ENCODE measurements at places on chromosomes 13 and 19.

GRCh38 chr13:105342281-105342820, 1193.1 kb downstream of the EFNB2 start:
- no peaks in the 10 kb centered on the region for H3K36me3 ChIP-seq
- H3K4me3 ChIP-seq = no peak overlapping the region
- DNase-seq = no peak

DNA sequence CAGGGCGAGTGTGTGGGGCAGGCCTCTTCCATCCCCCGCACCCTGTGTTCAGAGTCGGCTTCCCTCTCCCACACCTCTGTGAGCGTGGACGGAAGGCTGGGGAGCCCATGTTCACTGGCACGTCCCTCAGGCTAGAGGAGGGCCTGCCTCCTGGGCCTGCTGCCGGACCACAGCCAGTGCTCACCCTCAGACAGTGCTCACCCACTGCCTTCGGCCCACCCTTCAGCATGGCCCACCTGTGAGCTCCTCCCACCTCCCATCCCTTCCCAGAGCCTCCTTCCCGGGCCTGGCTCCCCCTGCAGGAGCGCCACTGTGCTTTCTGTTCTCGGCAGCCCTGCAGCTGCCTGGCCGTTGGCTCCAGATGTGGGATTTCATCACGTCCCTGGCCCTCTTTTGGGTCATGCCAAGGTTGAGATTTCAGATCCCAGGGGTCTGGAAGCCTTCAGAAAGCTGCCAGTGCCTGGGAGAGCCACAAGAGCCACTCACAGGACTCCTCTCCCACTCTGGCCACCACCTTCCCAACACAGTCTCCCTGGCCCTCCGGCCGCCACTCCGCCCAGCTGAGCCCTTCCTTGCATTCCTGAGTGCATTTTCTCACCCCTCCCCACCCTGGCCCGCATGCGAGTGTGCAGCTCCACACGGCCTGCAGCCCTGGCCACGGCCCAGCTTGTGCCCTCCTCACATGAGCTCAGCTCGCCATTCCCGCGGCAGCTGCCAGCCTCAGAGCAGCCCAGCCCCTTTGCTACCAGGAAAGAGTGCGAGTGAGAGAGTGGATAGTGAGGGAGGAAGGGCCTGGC, 25.3 kb downstream of the CAPN12 start:
- no peak for DNase-seq
- no peak overlapping the region for H3K4me3 ChIP-seq
- peaks cover 20% of the 10 kb centered on the region for H3K36me3 ChIP-seq
- no peak overlapping the region for H3K27ac ChIP-seq
- H3K27me3 ChIP-seq = no peaks in the 10 kb centered on the region
- no peaks in the 10 kb centered on the region for H3K4me1 ChIP-seq

GRCh38 chr13:50125304-50125553, 110.0 kb downstream of the KCNRG start:
- H3K27me3 ChIP-seq = peaks cover 14% of the 10 kb centered on the region
- H3K4me1 ChIP-seq = peaks cover 8% of the 10 kb centered on the region
- peak overlapping the region; percentile 91 for H3K4me3 ChIP-seq

GRCh38 chr13:33150662-33151061, 134.4 kb downstream of the KL start:
- H3K36me3 ChIP-seq = no peaks in the 10 kb centered on the region
- DNase-seq = no peak
- H3K27me3 ChIP-seq = no peaks in the 10 kb centered on the region
- no peak overlapping the region for H3K27ac ChIP-seq
- H3K4me1 ChIP-seq = peaks cover 31% of the 10 kb centered on the region
- no peak overlapping the region for H3K4me3 ChIP-seq

DNA sequence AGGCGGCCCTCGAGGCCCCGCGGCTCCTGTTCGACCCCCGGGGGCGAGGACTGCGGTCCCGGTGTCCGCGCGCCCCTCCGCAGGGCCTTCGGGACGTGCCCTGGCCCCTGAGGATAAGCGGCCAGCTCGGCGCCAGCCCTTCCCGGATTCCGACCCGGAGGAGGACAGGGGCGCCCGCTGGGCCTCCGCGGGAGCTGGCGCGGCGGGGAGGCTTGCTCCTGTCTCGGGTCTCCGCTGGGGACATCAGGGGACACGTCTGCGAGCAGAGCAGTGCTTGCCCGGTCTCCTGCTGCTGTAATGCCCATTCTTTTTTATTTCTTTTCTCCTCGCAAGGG, 829 bp downstream of the B3GLCT start:
- peak; percentile 55 for DNase-seq
- peaks cover 15% of the 10 kb centered on the region for H3K4me1 ChIP-seq
- peak overlapping the region; percentile 83 for H3K4me3 ChIP-seq
- peak overlapping the region; percentile 83 for H3K27ac ChIP-seq

GRCh38 chr19:6276447-6276846, 3.3 kb downstream of the MLLT1 start:
- no peaks in the 10 kb centered on the region for H3K36me3 ChIP-seq
- H3K4me3 ChIP-seq = no peak overlapping the region
- H3K4me1 ChIP-seq = peaks cover 73% of the 10 kb centered on the region
- peak overlapping the region; percentile 58 for H3K27ac ChIP-seq

- DNase-seq = no peak
- no peaks in the 10 kb centered on the region for H3K4me1 ChIP-seq
- no peak overlapping the region for H3K27ac ChIP-seq
Measured at GRCh38 chr13:24036115-24036514, 124.4 kb upstream of the SPATA13 start.

DNA sequence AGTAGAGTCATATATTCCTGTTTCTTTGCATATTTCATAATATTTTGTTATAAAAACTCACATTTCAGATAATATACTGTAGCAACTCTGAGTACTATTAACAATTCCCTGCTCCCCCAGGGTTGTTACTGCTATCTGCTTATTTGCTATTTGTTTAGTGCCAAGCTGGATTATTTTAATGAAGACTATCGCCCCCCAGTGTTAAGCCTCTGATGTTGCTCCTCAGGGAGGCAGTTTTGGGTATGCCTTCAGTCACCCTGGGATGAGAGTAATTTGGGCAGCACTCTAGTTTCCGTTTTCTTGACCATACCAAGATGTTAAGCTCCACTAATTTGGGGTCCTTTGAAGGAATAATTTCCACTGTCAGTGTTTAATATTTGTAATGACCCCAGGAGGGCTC, 46.0 kb downstream of the MICU2 start:
- H3K27ac ChIP-seq = no peak overlapping the region
- H3K4me3 ChIP-seq = no peak overlapping the region
- no peaks in the 10 kb centered on the region for H3K4me1 ChIP-seq

DNA sequence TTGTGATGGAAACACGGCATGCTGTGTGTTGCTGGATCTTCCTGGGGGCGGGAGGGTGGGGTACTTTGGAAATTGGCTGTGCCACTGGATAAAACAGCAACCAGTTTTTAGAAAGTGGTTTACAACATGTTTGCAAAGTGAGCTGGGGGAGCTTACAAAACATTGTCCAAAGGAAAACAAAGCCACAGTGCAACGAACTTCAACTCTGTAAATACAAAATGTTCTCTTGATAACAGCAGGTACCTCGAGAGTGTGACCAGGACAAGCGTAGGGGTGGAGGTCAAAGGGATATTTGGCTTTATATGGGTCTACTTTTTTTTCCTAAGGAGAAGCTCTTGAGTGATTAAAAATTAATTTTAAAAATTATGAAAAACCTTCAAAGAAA, 2.5 kb downstream of the IGSF23 start:
- H3K4me1 ChIP-seq = no peaks in the 10 kb centered on the region
- DNase-seq = no peak
- H3K27me3 ChIP-seq = no peaks in the 10 kb centered on the region

- no peaks in the 10 kb centered on the region for H3K27me3 ChIP-seq
- no peak for DNase-seq
- no peak overlapping the region for H3K4me3 ChIP-seq
- no peak overlapping the region for H3K27ac ChIP-seq
- H3K4me1 ChIP-seq = peaks cover 4% of the 10 kb centered on the region
- H3K36me3 ChIP-seq = no peaks in the 10 kb centered on the region
Measured at GRCh38 chr13:76828316-76828741, 57.9 kb downstream of the KCTD12 start.

- H3K4me3 ChIP-seq = no peak overlapping the region
- peaks cover 6% of the 10 kb centered on the region for H3K4me1 ChIP-seq
- H3K27me3 ChIP-seq = no peaks in the 10 kb centered on the region
- no peaks in the 10 kb centered on the region for H3K36me3 ChIP-seq
Measured at GRCh38 chr13:100549316-100549715, 39.3 kb downstream of the GGACT start.

GRCh38 chr19:11166281-11167142, 10.9 kb upstream of the SPC24 start:
- H3K4me3 ChIP-seq = no peak overlapping the region
- no peak overlapping the region for H3K27ac ChIP-seq
- no peak for DNase-seq
- no peaks in the 10 kb centered on the region for H3K27me3 ChIP-seq
- peaks cover 7% of the 10 kb centered on the region for H3K36me3 ChIP-seq
- peaks cover 27% of the 10 kb centered on the region for H3K4me1 ChIP-seq

GRCh38 chr13:79905018-79905417, 424.1 kb downstream of the NDFIP2 start:
- H3K4me3 ChIP-seq = no peak overlapping the region
- H3K27me3 ChIP-seq = no peaks in the 10 kb centered on the region
- H3K27ac ChIP-seq = no peak overlapping the region
- H3K36me3 ChIP-seq = no peaks in the 10 kb centered on the region

GRCh38 chr13:36345438-36346221, 564 bp downstream of the SPART start:
- H3K27me3 ChIP-seq = no peaks in the 10 kb centered on the region
- peaks cover 14% of the 10 kb centered on the region for H3K4me1 ChIP-seq
- peak; percentile 87 for DNase-seq

- no peaks in the 10 kb centered on the region for H3K27me3 ChIP-seq
- no peaks in the 10 kb centered on the region for H3K36me3 ChIP-seq
- no peaks in the 10 kb centered on the region for H3K4me1 ChIP-seq
- H3K4me3 ChIP-seq = no peak overlapping the region
- DNase-seq = no peak
Measured at GRCh38 chr19:47398707-47399597, 20.4 kb downstream of the MEIS3 start.

DNA sequence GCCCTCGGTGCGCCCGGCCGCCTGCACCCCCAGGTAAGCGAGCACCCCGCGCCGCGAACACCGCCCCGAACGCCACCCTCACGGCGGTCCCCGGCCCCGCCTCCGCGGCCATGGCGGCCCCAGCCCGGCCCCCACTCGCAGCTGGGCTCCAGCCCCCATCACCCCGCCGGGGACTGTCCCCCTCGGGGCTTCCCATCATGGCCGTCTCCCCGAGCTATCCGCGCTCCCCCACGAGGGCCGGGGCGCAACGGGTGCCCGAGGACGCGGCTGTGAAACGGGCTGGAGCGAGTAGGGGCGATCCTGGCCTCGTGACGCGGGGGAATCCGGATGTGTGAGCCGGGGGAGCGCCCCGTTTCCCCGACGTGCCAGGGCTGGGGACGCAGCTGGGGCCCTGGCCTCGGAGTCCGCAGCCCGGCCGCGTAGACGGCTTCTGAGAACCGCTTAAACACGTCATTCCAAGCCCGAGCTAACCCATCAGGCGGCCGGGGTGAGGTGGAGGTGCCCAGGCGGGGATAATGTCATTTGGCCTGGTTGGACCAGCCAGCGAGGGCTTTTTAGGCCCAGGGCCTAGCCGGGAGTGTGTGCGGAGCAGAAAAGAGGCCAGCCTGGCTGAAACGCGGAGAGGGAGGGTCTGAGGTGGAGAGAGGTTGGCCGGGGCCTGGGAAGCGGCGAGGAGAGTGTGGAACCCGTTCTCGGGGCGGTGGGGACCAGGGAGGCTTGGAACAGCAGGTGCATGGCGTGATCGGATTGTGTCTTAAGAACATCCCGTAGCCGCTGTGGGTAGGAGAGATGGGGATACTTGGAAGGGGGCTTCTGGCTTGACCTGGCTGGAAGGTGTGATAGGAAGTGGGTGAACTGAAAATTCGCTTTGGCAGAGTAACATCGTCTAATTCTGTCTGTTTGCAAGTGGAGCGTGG, 550 bp downstream of the CERS4 start:
- H3K36me3 ChIP-seq = no peaks in the 10 kb centered on the region
- peak overlapping the region; percentile 53 for H3K4me3 ChIP-seq
- no peak overlapping the region for H3K27ac ChIP-seq
- DNase-seq = no peak
- H3K4me1 ChIP-seq = peaks cover 2% of the 10 kb centered on the region

DNA sequence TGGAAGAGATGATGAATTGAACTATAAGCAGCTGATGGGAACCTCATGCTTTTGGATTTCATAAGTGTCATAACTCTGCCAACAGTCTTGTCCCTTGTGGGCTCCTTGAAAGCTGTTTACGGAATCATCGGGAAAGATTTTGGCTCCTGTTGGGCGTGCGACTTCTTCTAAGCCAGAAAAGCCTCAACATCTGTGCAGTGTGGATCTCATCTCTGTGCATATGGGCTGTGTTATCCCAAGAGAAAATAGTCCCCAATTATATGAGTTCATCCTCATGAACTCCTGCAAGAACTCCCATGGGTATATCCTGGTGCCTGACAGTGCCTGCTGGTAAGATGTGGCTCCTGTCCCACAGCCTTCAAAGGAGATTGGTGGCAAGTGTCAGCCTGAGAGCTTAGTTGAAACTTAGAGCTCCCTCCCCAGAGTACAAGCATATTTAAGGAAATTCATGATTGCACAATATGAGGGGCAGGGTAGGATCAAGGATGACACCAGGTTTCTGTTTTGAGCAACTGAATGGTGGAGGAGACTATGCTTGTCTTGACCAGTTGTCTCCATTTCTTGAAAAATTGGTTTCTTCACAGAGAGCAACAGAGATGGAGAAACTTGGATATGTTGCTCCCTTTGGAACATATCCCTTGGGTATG, 243.5 kb downstream of the ITGBL1 start:
- H3K27me3 ChIP-seq = no peaks in the 10 kb centered on the region
- no peak overlapping the region for H3K4me3 ChIP-seq
- DNase-seq = no peak
- no peaks in the 10 kb centered on the region for H3K36me3 ChIP-seq
- no peaks in the 10 kb centered on the region for H3K4me1 ChIP-seq

DNA sequence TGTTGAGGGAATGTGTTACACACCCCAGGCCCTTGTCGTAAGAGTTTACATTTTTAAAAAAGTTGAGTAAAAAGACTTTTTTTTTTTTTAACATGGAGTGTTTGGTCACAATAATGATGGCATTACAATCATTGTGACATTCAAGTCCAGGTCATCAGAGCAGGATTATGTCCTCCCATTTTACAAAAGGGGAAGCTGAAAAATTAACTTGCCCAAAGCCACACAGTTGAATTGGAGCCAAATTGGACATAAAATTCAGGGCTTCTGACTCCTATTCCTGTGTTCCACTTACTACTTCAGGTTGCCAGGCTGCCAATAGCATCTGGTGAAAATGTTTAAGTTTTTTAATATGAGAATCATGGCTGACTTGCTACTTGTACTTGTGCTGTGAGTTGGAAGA, 49.3 kb downstream of the DLEU7 start:
- no peaks in the 10 kb centered on the region for H3K27me3 ChIP-seq
- no peak overlapping the region for H3K4me3 ChIP-seq
- no peaks in the 10 kb centered on the region for H3K36me3 ChIP-seq
- H3K4me1 ChIP-seq = peaks cover 4% of the 10 kb centered on the region
- no peak overlapping the region for H3K27ac ChIP-seq

All from endothelial cell of umbilical vein (primary cell).